ENCODE measurements at places on chromosomes 16 and 17. TPM values are rescaled to one million over a fixed set of nuclear protein-coding genes. Genes with fewer than 3 reads are reported as not detected.

MYLK3 gene
- 1.6 TPM for total RNA-seq

GNAO1 gene
- total RNA-seq = 2.2 TPM

- H3K27me3 ChIP-seq = peaks cover 64% of the 10 kb centered on the region
Measured at GRCh38 chr17:56108811-56109284, 44.4 kb upstream of the ANKFN1 start.

DNA sequence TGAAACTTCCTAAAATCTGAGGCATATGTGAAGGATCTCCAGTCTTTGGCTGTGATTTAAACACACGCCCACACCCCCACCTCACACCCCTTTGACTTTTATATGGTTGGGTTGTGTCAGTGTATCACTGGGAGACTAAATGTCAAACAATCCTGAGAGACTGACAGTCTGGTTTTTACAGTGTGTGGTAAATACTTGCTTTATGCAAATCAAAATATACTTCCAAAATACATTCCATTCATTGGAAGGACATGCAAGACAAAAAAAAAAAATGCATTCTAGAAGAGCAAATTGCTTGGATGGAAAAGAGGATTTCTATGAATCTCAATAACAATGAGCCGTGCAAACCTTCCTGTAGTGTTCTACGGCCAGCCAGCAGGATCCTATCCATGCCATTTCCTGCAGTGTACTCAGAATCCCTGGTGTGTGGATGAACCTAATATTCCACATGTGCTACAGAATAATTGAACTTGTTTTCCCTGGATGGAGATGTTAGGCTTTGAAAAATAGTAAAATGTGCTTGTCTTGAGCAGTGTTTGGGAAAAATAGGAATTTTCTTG is 602.1 kb upstream of the GOT2 start:
- no peak for DNase-seq
- H3K4me3 ChIP-seq = no peak overlapping the region
- peaks cover 12% of the 10 kb centered on the region for H3K27me3 ChIP-seq
- H3K4me1 ChIP-seq = no peaks in the 10 kb centered on the region

GRCh38 chr16:75578212-75578611 is 12.0 kb downstream of the GABARAPL2 start:
- peaks cover 34% of the 10 kb centered on the region for H3K36me3 ChIP-seq
- H3K27me3 ChIP-seq = no peaks in the 10 kb centered on the region

DNA sequence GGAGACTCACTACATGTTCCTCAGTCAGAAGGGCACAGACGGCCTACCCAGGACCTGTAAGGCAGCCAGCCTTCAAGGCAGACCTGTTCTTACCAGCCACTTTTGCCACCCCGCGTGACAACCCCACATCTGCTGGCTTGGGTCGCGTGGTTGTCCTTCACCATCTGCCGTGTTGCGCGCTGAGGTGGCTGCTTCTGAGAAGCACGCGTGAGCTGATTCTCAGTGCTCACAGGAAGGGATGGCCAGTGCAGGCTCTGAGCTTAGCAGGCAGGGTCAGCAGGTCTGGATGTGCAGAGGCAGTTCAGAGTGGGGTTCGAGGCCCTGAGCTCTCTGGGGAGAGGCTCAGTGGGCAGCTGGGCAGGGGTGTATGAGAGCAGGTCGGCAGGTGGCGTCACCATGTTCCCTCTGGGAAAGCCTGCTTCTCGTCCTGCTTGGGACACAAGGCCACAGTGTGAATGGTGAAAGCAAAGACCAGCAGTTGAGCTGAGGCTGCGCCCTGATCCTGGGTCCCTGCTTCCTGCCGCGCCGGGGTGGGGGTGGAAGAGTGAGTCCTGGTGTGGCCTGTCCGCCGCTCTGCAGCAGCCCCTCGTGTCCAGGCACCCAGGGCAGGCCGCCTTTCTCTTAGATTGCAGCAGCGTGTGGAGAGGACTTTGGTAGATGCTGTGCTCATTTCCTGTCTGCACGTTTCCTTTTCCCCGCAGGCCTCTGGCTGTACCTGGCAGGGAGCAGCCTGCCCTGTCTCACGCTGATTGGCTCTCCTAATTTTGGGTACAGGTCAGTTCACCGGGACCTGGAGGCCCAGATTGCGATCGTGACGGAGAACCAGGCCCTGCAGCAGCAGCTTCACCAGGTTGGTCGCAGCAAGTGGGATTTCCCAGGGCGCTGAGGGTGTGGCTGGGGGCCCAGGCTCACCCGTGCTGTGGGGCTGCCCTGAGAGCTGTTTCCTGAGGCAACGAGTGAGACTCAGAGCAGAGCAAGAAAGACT is 36.0 kb downstream of the PGS1 start:
- peaks cover 21% of the 10 kb centered on the region for H3K4me1 ChIP-seq
- no peak for DNase-seq
- H3K27ac ChIP-seq = no peak overlapping the region
- no peaks in the 10 kb centered on the region for H3K27me3 ChIP-seq
- no peak overlapping the region for H3K4me3 ChIP-seq
- H3K36me3 ChIP-seq = peaks cover 11% of the 10 kb centered on the region

DNA sequence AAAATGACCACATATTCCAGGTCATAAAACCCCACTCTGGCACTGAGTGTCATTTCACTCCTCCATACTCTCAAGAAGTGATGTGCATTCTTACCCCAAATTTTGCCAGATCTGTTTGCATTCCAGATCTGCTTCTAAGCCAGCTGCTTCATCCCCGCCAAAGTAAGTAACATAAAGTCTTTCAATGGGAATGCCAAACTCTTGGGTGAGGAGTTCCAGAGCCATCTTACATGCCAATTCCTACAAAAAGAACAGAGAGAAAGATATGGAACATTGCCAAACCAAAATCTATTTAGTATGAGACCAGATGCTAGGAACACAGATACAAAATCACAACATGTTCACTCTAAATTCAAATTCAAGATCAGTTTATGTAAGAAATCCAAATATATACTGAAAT is 12.9 kb downstream of the AARS1 start:
- no peaks in the 10 kb centered on the region for H3K4me1 ChIP-seq
- H3K27ac ChIP-seq = no peak overlapping the region
- DNase-seq = no peak
- no peaks in the 10 kb centered on the region for H3K27me3 ChIP-seq
- H3K4me3 ChIP-seq = no peak overlapping the region
- H3K36me3 ChIP-seq = peaks cover 44% of the 10 kb centered on the region
